Activated naive CD4-positive, alpha-beta T cell treated with anti-CD3 and anti-CD28 coated beads, Interleukin-2, amount 10 ng/mL, durations not matched to agents 5 hours and 36 hours (primary cell): ENCODE measurements at places on chromosomes 11 and 22. TPM values are rescaled to one million over a fixed set of nuclear protein-coding genes. Genes with fewer than 3 reads are reported as not detected.

The ARHGEF17 gene
- not detected for total RNA-seq

The SOX6 gene
- not detected for total RNA-seq

The EHF gene
- total RNA-seq: not detected

The CSRP3 gene
- not detected for total RNA-seq

The ACRV1 gene
- not detected for total RNA-seq

The RBFOX2 gene
- total RNA-seq: 0.53 TPM

The LINC01488 gene
- total RNA-seq: not detected

The C11orf21 gene
- 71.7 TPM for total RNA-seq

The RCN1 gene
- 19.2 TPM for total RNA-seq

The GPR83 gene
- 0.05 TPM for total RNA-seq

The MMP3 gene
- total RNA-seq: not detected

The RFPL2 gene
- 0.50 TPM for total RNA-seq

The OR52E8 gene
- total RNA-seq: not detected

The SPA17 gene
- total RNA-seq: 2.9 TPM

The PLEKHB1 gene
- 12.6 TPM for total RNA-seq

The MIOX gene
- not detected for total RNA-seq

The DDI1 gene
- not detected for total RNA-seq

The GUCY1A2 gene
- not detected for total RNA-seq

The SPDYC gene
- total RNA-seq: not detected

The SYT7 gene
- not detected for total RNA-seq

The PSMC3 gene
- 105 TPM for total RNA-seq

The HBB gene
- not detected for total RNA-seq

The INS gene
- not detected for total RNA-seq

The RAB36 gene
- 0.15 TPM for total RNA-seq

The GSTP1 gene
- total RNA-seq: 157 TPM

The SLC43A3 gene
- total RNA-seq: 70.4 TPM

The APOA4 gene
- not detected for total RNA-seq

The ANKRD49 gene
- 25.5 TPM for total RNA-seq

The SCO2 gene
- total RNA-seq: 3.8 TPM

The DRD4 gene
- 0.45 TPM for total RNA-seq

The WNT11 gene
- total RNA-seq: not detected

The PDE3B gene
- total RNA-seq: 138 TPM

The KCNJ1 gene
- not detected for total RNA-seq

The MRGPRX4 gene
- not detected for total RNA-seq

The PATE4 gene
- total RNA-seq: not detected

The CRYBB3 gene
- not detected for total RNA-seq

The ADM2 gene
- 6.1 TPM for total RNA-seq

The KCNQ1 gene
- 28.7 TPM for total RNA-seq

The CDC42BPG gene
- total RNA-seq: 2.2 TPM

The BATF2 gene
- not detected for total RNA-seq

The CYTH4 gene
- total RNA-seq: 105 TPM
